ENCODE measurements at places on chromosomes 3 and 15.

- no peak for DNase-seq
Observed at GRCh38 chr3:138440121-138440521, 5.7 kb downstream of the ESYT3 start.

DNA sequence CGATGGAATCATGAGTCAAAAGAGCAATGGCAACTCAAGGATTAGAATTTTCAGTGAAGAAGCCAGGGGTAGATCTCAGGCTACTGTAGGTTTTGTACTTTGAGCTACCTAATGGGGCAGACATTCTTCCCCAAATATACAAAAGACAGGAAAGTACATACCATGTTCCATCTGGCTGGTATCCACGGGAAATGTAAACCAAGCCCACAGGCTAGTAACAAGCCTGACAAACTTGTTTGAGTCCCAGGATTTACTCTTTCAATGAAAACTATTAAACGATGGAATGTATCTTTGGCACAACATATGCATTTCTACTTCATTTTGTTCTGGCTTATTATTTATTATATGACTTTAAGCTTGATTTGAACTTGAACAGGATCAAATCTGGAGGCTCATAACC is 44.2 kb upstream of the GOLIM4 start:
- no peak for DNase-seq

GRCh38 chr3:12222775-12223485 is 64.2 kb upstream of the TIMP4 start:
- DNase-seq = no peak

DNA sequence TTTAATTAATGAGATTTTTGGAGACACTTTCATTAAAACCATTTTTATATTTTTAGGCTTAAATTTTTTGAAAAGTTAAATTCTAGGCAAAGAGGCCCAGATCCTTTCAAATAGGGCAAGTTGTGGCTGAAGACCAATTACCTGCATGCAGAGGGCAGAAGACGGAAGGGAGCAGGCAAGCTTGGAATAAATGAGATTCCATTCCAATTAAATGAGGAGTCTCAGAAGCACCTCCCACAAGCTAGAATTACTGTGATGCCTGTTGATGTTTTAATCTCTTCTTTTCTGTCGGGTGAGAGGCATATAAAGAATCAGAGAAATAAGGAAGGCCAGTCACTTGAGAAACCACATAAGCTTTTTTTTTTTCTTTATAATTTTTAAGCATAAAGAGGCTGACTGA is 46.8 kb downstream of the KBTBD8 start:
- no peak for DNase-seq

DNA sequence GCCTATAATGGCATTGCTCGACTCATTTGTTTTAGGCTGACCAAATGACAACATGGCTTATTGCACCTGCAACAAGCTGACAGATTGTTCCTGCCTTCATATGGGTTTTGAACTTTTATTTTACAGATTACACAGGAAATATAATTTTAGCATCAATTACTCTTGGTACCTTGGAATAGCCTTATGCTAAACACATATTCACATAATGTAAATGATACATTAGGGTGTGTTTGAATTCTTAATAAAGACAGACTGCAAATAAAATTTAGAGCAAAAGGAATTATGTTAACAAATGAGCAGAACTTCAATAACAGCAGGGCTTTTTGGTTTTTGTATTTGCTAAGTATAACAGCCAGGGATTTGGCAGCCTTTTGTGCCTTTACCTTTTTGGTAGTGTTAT is 51.9 kb upstream of the TMC3 start:
- DNase-seq = no peak

DNA sequence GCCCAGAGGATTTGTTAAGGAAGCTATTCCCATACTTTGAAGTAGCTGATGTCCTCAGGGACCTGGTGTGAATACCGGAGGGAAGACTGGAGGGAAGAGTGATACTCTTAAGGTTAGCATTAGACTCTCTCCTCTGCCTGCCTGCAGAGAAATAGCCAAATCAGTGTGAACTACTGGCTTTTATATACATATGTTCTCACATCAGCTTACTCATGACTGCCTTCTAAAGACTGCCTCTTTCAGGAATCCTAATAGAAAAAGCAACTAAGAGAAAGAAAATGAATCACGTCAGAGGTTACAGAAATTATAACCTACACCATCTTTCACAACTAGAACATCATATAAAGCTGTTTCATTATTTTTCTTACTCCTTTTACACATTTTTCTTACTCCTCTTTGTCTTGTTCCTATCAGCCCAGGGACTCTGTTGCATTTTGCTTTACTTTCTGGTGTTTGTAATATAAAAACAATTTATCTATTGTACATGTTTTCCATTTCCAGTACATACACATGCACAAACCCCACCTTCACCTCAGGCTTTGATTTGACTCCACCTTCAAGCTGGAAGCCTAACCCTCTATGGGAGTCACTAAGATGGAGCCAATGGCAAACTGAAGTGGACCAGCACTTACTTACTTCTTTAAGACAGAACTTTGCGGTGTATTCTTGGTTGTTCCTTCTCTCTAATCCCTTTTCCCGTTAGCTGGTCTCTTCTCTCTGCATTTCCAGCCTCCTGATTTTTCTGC is 257.7 kb upstream of the UBE2E1 start:
- DNase-seq = no peak
